ENCODE measurements at places on chromosomes 12 and 14. TPM values are rescaled to one million over a fixed set of nuclear protein-coding genes. Genes with fewer than 3 reads are reported as not detected.

DNA sequence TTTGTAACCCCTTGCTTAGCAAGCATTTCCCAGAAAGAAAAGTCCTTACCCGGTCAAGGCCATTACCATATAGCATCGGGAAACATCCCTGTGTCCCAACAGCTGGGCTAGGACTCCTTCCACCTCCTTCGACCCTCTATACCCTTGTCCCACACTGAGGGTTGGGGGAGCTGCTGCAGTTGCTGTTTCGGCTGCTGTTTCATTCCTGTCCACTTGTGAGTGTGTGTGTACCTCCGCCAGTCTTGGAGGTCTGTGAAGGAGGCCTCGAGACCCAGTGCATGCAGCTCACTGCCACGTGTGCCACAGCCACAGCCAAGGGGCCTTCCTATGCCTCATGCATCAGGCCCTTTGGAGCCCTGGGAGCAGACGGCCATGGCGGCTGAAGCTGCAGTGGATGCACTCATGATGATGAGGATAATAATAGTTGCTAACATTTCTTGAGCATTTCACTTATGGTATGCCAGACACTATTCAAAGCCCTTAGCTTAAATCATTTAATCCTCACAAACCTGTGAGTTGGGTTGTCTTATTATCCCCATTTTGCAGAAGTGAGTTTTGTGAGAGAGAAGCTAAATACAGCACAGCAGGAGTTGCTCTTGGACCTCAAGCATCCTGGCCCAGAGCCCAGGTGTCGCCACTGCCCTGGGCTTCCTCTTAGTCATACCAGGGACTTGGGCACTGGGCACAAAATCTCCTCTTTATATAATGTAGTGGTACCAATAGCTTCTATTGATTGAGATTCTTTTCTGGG, 156.5 kb downstream of the PRKCH start:
- no peak for DNase-seq

HNF1A gene
- polyA plus RNA-seq, result 6.8 TPM

- DNase-seq, result no peak
These were observed 5.5 kb downstream of the DNAH10 start for GRCh38 chr12:123767613-123768012.

DNA sequence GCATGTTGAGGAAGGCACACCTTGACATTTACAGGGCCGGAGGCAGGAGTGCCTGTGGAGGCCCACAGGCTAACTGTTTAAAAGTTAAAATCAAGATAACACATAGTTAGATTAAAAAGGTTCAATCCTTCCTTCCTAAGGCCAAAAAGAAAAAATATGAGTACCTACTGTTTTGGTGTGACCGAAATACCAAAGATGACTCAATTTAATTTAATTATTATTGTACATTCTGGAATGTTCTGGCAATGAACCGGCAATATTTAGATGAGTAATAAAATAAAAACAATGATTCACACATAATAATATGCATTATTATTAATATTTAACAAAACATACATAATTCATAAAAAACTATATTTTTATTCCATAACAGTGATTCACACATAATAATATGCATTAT, 136.8 kb upstream of the NTF3 start:
- no peak for DNase-seq

DNA sequence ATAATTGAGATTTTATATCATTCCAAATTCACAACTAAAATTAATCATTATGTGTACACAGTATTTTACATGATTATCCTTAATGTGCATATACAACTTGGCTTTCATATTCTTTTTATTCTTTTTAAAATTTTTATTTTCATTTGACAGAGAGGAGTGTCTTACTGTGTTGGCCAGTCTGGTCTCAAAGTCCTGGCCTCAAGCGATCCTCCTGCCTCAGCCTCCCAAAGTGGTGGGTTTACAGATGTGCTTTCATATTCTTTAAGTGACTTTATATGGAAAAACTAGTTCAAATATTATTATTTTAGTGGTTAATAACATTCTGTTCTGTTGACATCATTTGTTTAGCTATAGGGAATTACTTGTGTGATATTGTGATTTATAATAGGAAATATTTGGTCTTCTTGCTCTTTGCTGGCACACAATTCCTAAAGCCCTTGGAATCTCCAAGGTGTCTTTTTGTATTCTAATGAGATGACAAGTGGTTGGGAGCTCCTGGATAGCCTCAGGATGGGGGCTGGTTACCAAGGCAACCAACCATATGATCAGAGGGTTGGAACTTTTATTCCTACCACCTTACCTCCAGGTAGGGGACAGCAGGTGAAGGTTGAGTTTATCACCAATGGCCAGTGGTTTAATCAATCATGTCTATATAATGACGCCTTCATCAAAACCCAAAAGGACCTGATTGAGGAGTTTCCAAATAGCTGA, 16.0 kb upstream of the ZNF410 start:
- no peak for DNase-seq

- no peak for DNase-seq
These were observed 105.2 kb downstream of the MED13L start for GRCh38 chr12:116172224-116172849.

CFAP54 gene
- 0.70 TPM for polyA plus RNA-seq

- no peak for DNase-seq
These were observed 50.4 kb upstream of the PLEKHG3 start for GRCh38 chr14:64653900-64654245.

DNA sequence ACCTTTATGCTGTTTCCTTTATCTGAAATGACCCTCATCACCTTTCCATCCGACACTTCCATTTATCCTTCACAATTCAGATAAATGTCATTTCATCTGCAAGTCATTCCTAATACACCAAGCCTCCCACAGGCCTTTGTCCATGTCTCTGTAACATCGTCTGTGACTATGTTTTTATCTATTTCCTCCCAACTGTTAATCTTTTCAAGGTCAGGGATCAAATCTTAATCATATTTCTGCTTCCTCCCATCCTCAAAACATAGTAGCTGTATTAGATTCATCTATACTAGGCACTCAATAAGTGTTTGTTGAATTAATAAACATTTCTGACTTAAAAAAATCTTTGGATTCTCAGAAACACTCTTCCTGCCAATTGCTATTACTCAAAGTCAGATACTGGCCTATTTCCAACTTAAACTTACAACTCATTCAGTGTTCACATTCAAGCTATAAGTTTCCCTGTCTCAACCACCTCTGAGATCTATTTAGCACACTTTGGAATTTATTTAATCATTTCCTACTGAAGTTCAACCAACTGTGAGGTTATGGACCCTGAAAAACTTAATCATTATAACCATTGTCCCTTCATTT, 100.2 kb upstream of the ALX1 start:
- no peak for DNase-seq

- DNase-seq, result peak; percentile 57
These were observed 7.3 kb downstream of the TMEM116 start for GRCh38 chr12:112005419-112006395.

- no peak for DNase-seq
These were observed 11.6 kb downstream of the SMIM41 start for GRCh38 chr12:52091061-52091460.

GRCh38 chr12:102681747-102682146, 201.4 kb upstream of the IGF1 start:
- DNase-seq, result no peak
